ENCODE measurements at places on chromosomes 7 and 10.

- DNase-seq = no peak
Measured at GRCh38 chr10:1448252-1448930, 288.9 kb downstream of the ADARB2 start.

DNA sequence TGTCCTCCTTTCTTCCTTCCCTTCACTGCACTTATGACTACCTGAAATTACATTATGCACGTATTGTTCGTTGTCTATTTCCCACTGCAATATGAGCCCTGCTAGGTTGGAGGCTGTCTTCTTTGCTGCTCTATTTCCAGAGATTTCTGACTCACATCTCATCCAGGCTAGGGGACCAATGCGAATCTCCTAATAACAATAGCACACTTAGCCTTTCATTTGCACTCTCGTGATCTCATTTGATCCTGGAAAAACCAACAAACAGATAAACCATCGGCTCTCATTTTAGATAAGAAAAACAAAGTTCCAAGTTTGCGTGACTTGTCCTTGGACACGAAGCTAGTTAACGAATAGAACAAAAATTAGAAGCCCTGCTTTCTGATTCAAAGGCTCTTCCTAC is 1.4 kb downstream of the ZNF438 start:
- DNase-seq = no peak

DNA sequence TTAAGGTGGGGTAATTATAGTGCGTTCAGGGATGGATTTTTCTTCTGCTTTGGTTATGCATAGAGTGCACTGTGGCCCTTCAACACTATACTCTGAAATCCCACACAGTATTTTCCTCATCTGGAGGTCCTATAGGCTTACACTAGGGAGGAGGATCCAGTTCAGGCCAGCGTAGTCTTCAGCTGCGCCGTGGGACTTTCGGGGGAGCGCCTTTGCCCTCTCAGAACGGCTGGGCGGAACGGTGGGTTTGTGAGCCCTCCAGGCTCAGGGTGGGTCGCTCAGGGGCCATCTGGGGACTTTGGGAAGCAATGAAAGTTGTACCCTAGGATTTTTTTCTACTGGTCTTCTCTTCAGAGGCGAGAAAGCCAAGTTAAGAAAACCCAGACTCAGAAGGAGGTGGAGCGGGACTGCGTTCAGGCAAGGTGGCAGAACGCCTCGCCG is 652 bp upstream of the VPS26A start:
- DNase-seq = no peak

GRCh38 chr10:88399240-88399639 is 183.9 kb downstream of the RNLS start:
- DNase-seq = no peak

DNA sequence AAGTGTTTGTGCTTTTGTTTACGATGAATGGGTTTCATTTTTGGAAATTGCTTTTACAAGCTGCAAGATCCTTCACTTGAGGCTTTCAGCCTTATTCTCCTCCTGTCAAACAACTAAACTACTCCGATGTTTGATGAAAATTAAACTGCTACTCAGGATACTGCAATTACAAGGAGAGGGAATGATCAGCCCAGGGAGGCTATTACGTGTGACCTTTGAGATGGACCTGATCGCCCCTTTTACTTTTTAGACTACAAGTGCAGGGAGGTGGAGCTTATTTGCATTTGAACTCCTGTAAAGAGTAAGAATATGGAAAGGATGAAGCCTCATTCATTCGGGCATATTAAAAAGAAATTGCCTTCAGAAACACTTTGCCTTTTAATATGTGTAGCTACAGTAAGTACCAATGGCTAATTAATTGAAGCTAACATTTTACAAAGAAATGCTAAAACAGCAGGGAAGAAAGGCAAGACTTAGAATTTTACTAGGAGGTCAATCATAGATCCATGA is 219.1 kb downstream of the PHTF2 start:
- no peak for DNase-seq

GRCh38 chr10:15879058-15879457 is 18.8 kb upstream of the MINDY3 start:
- DNase-seq = no peak

DNA sequence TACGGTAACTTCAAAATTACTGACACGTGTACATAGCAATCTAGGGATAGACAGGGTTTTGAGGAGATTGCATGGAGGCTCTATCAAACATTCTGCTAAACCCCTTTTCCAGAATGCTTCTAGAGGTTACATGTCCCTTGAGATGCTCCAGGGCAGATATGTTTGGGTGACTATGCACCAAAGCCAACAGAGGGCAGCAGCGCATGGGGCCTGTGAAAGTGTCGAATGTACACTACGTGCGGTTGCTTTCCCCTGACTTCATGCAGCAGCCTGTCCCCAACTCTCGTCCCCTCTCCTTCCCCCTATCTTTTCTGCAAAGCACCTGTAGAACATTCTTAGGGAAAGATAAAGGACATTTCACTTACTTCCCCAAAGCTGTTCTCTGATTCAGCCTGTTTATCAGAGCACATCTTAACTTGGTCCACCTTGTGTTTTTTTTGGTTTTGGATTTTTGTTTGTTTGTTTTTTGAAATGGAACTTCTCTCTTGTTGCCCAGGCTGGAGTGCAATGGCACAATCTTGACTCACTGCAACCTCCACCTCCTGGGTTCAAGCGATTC is 90.2 kb downstream of the UBE3C start:
- DNase-seq = peak; percentile 45

GRCh38 chr7:129371487-129371886 is 62.7 kb upstream of the STRIP2 start:
- DNase-seq = no peak

- DNase-seq = no peak
Measured at GRCh38 chr7:116582806-116583444, 58.1 kb downstream of the CAV1 start.

- no peak for DNase-seq
Measured at GRCh38 chr10:99979066-99979685, 30.6 kb downstream of the DNMBP start.

- DNase-seq = no peak
Measured at GRCh38 chr7:71769326-71769725, 637.4 kb downstream of the GALNT17 start.

- peak; percentile 57 for DNase-seq
Measured at GRCh38 chr7:48154792-48155413, 16.4 kb upstream of the ABCA13 start.

DNA sequence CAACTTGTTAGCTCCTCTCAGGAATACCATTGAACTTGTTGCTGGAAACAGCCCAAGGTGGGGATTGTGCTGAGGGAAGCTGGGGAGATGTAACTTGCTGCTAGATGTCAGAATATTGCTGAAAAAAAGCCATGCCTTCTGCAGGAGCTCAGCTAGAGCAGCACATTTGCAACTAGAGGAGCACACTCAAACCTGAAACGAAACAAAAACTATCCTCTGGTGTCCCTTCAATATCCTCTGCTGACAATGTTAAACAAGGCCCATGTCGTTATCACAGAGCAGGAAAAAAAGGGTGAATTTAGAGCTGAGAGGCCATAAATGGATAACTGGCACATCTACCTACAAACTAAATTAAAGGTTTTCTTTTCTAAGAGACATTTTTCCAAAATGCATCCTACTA is 53.7 kb upstream of the MACC1 start:
- no peak for DNase-seq

DNA sequence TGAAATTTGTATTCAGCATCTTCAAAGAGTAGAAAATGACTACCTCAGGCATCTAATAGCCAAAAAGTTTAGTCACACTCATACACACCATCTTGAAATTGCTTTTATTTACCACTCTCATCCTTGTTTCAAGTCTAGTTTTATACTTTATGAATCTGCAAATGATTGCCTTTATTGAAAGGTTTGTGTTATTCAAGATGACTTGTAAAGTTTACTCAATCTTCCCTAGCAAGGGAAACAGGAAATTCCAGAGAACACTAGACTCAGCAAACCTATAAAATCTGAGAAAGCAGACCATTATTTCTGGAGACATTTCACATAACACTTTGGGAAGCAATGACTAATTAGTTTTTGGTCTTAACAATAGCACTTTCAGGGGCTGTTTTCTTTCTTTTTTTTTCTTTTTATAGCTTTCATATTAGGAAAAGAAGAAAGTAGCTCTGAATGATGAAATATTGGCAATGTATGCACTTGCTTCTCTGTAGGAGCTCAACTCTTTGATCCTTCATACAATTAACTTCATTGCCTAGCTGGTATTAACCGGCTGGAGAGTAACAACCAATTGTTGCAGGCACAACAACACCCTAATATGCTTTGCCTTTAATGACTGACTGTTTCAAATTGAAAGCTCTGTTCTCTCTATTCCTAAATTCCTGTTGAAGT is 68.9 kb upstream of the HDAC9 start:
- no peak for DNase-seq

GRCh38 chr7:92799446-92800211 is 36.7 kb downstream of the CDK6 start:
- DNase-seq = no peak

GRCh38 chr7:57820477-57820876 is 370.5 kb downstream of the ZNF716 start:
- DNase-seq = no peak

GRCh38 chr7:27953361-27953760 is 213.4 kb downstream of the TAX1BP1 start:
- DNase-seq = no peak

GRCh38 chr7:131537571-131537978 is 18.9 kb downstream of the PODXL start:
- no peak for DNase-seq

DNA sequence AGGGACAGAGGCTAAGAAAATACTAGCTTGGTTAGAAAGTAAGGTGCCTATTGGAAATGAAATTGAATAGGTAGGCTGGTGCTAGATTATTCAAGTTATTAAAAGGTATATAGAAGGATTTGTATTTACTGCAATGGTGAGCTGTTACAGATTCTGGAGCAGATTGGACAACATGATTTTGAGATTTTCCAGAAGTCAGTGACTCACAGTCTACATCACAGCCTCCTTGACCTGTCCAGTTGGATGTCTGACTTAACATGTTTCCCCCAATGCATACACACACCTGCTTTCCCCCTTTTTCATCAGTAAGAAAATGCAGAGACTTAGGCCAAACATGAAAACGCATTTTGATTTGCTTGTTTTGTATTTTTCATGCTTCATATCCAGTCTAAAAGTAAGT is 33.4 kb downstream of the STARD3NL start:
- no peak for DNase-seq

GRCh38 chr7:37666026-37666799 is 17.4 kb upstream of the GPR141 start:
- no peak for DNase-seq
